ENCODE measurements at places on chromosomes 11 and 22. TPM values are rescaled to one million over a fixed set of nuclear protein-coding genes. Genes with fewer than 3 reads are reported as not detected.

GRCh38 chr11:83676056-83676601, 390.0 kb upstream of the CCDC90B start:
- DNase-seq: no peak
- no peaks in the 10 kb centered on the region for H3K4me1 ChIP-seq
- no peaks in the 10 kb centered on the region for H3K27me3 ChIP-seq
- H3K27ac ChIP-seq: no peak overlapping the region
- H3K36me3 ChIP-seq: no peaks in the 10 kb centered on the region

DNA sequence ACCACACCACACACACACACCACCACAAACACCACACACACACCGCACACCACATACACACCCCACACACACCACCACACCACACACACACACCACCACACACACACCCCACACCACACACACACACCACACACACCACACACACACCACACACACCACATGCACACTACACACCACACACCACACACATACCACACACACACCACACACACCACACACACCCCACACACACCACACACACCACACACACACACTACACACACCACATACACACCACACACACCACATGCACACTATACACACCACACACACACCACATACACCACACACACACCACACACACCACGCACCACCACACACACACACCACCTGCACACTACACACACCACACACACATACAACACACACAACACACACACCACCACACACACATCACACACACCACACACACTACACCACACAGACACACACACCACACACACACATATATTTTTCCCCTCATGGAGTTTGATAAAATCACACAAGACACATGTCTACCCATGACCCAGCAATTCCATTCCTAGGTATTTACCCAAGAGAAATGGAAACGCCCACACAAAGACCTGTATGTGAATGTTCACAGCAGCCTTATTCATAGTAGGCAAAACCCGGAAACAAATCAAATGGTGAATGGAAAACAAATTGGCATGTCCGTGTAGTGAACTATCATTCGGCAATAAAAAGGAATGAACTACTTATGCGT, 14.3 kb downstream of the CD5 start:
- no peaks in the 10 kb centered on the region for H3K27me3 ChIP-seq
- no peaks in the 10 kb centered on the region for H3K4me1 ChIP-seq
- H3K27ac ChIP-seq: no peak overlapping the region
- H3K36me3 ChIP-seq: no peaks in the 10 kb centered on the region

DNA sequence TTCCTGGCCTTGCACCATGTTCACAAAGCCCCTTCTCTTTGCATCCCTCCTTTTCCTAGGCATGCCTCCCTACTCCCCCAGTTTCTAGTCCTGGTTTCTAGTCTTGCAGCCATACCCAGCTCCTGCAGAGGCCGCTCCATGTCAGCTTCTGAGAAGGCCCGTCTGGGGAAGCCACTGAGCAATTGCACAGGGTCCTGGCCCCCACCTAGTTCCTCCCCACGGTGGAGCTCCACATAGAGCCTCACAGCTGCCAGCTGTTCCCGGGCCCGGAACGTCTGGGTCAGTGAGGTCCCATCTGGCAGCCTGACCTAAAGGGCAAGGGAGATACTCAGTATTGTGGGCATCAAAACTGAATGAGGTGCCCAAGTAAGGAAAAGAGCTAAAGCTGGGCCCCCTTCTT, 2.2 kb downstream of the UBXN1 start:
- H3K4me3 ChIP-seq: no peak overlapping the region
- no peak for DNase-seq
- H3K27ac ChIP-seq: no peak overlapping the region
- H3K4me1 ChIP-seq: peaks cover 56% of the 10 kb centered on the region

KCNQ1 gene
- 2.7 TPM for total RNA-seq

GRCh38 chr22:46876357-46876934, 114.0 kb downstream of the TBC1D22A start:
- no peaks in the 10 kb centered on the region for H3K36me3 ChIP-seq
- no peaks in the 10 kb centered on the region for H3K4me1 ChIP-seq
- no peaks in the 10 kb centered on the region for H3K27me3 ChIP-seq
- DNase-seq: no peak
- H3K27ac ChIP-seq: no peak overlapping the region

GRCh38 chr11:102495161-102496042, 35.1 kb downstream of the MMP7 start:
- no peak overlapping the region for H3K4me3 ChIP-seq
- H3K36me3 ChIP-seq: no peaks in the 10 kb centered on the region
- H3K27ac ChIP-seq: no peak overlapping the region
- no peak for DNase-seq
- no peaks in the 10 kb centered on the region for H3K27me3 ChIP-seq

GRCh38 chr22:17924735-17925364, 99.5 kb downstream of the MICAL3 start:
- peaks cover 61% of the 10 kb centered on the region for H3K4me1 ChIP-seq
- no peaks in the 10 kb centered on the region for H3K36me3 ChIP-seq
- no peaks in the 10 kb centered on the region for H3K27me3 ChIP-seq

GRCh38 chr11:125084057-125084416, 20.9 kb downstream of the SLC37A2 start:
- peaks cover 20% of the 10 kb centered on the region for H3K4me1 ChIP-seq
- H3K36me3 ChIP-seq: no peaks in the 10 kb centered on the region
- DNase-seq: no peak
- H3K27me3 ChIP-seq: no peaks in the 10 kb centered on the region
- H3K4me3 ChIP-seq: no peak overlapping the region

ARHGAP8 gene
- 9.3 TPM for total RNA-seq

- H3K36me3 ChIP-seq: no peaks in the 10 kb centered on the region
- DNase-seq: no peak
- no peak overlapping the region for H3K4me3 ChIP-seq
- no peak overlapping the region for H3K27ac ChIP-seq
- H3K27me3 ChIP-seq: no peaks in the 10 kb centered on the region
- H3K4me1 ChIP-seq: no peaks in the 10 kb centered on the region
Observed at GRCh38 chr11:129090056-129090455, 102.1 kb downstream of the ARHGAP32 start.

CRACR2B gene
- 4.9 TPM for total RNA-seq

DNA sequence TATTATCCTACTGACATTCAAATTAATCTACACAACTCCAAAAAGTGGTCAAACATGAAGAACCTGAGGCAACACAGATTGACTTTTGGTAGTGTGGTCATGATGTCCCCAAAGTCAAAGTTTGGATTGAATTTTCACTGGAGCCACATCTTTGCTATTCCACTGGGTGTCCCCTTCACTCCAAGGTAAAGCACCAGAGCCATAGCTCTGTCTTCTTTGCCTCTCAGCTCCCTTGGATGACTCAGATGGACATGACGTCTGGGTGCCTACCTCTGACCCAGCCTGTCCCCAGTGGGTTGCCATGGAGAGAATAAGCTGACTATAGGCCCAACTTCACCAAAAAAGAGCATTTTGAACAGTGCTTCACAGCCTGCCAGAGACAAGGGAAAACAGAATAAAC, 57.4 kb upstream of the ARHGAP42 start:
- no peak overlapping the region for H3K27ac ChIP-seq
- DNase-seq: no peak
- no peak overlapping the region for H3K4me3 ChIP-seq
- no peaks in the 10 kb centered on the region for H3K36me3 ChIP-seq
- H3K4me1 ChIP-seq: peaks cover 7% of the 10 kb centered on the region

OR4D10 gene
- not detected for total RNA-seq

NXPE4 gene
- total RNA-seq: not detected

GRCh38 chr11:66488957-66489356, 8.7 kb downstream of the DPP3 start:
- no peak overlapping the region for H3K4me3 ChIP-seq
- H3K27ac ChIP-seq: no peak overlapping the region
- no peaks in the 10 kb centered on the region for H3K36me3 ChIP-seq
- no peak for DNase-seq
- no peaks in the 10 kb centered on the region for H3K27me3 ChIP-seq

Measured in vagina (tissue), 2 donors.